ENCODE measurements at places on chromosomes 13 and 19. TPM values are rescaled to one million over a fixed set of nuclear protein-coding genes. Genes with fewer than 3 reads are reported as not detected.

GRCh38 chr19:18480006-18480691 is 41.7 kb downstream of the ELL start:
- no peaks in the 10 kb centered on the region for H3K36me3 ChIP-seq
- peak overlapping the region; percentile 73 for H3K27ac ChIP-seq
- H3K4me1 ChIP-seq = peaks cover 10% of the 10 kb centered on the region
- H3K27me3 ChIP-seq = no peaks in the 10 kb centered on the region
- DNase-seq = no peak
- H3K4me3 ChIP-seq = no peak overlapping the region

The PDE4A gene
- total RNA-seq = 12.3 TPM

The ZNF587 gene
- 15.7 TPM for total RNA-seq

The DLL3 gene
- total RNA-seq = not detected

The CEACAM7 gene
- total RNA-seq = 4.2 TPM

- no peaks in the 10 kb centered on the region for H3K36me3 ChIP-seq
- no peaks in the 10 kb centered on the region for H3K27me3 ChIP-seq
- no peaks in the 10 kb centered on the region for H3K4me1 ChIP-seq
- DNase-seq = no peak
- H3K4me3 ChIP-seq = no peak overlapping the region
Observed at GRCh38 chr13:70788074-70788473, 679.8 kb upstream of the KLHL1 start.

GRCh38 chr19:44869733-44870470 is 21.2 kb upstream of the TOMM40 start:
- DNase-seq = peak; percentile 27
- H3K4me3 ChIP-seq = no peak overlapping the region
- no peaks in the 10 kb centered on the region for H3K4me1 ChIP-seq
- peak overlapping the region; percentile 48 for H3K27ac ChIP-seq
- no peaks in the 10 kb centered on the region for H3K36me3 ChIP-seq

GRCh38 chr19:48671446-48671995 is 1.3 kb downstream of the NTN5 start:
- no peak for DNase-seq
- peaks cover 4% of the 10 kb centered on the region for H3K4me1 ChIP-seq
- H3K27me3 ChIP-seq = no peaks in the 10 kb centered on the region

- no peaks in the 10 kb centered on the region for H3K27me3 ChIP-seq
- H3K4me1 ChIP-seq = peaks cover 16% of the 10 kb centered on the region
- peak overlapping the region; percentile 63 for H3K27ac ChIP-seq
- no peak overlapping the region for H3K4me3 ChIP-seq
- no peaks in the 10 kb centered on the region for H3K36me3 ChIP-seq
- DNase-seq = no peak
Observed at GRCh38 chr13:33208290-33209220, 77.0 kb downstream of the STARD13 start.

DNA sequence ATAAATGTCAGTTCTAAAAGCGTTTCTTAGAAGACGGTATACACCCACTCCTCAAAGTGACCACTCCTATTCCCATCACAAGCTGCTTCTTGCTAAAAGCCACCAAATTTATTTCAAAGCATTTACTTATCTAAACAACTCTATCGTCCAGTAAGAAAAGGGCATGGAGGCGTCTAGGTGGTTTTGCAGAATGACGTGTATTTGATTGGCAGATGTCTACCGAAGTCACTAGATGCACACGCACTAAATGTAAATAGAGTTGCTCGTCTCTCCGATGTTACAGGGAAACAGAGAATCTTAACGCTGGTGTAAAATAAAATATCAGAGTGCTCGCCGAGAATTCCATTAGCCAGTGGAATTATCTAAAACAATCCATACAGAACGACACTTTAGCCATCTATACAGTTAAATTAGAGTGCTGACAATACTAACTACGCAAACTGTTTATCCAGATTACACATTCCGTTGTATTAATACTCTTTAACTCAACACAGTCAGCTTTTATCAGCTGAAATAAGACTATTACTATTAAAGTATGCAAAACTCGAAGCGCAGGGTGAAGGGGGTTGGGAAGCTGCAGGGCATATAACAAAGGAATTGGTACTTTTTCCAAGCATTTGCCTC is 1.9 kb downstream of the KLF12 start:
- DNase-seq = no peak
- peak overlapping the region; percentile 82 for H3K27ac ChIP-seq
- H3K4me1 ChIP-seq = no peaks in the 10 kb centered on the region
- peak overlapping the region; percentile 93 for H3K4me3 ChIP-seq

The GPC6 gene
- 0.76 TPM for total RNA-seq

The KL gene
- total RNA-seq = 1.1 TPM

DNA sequence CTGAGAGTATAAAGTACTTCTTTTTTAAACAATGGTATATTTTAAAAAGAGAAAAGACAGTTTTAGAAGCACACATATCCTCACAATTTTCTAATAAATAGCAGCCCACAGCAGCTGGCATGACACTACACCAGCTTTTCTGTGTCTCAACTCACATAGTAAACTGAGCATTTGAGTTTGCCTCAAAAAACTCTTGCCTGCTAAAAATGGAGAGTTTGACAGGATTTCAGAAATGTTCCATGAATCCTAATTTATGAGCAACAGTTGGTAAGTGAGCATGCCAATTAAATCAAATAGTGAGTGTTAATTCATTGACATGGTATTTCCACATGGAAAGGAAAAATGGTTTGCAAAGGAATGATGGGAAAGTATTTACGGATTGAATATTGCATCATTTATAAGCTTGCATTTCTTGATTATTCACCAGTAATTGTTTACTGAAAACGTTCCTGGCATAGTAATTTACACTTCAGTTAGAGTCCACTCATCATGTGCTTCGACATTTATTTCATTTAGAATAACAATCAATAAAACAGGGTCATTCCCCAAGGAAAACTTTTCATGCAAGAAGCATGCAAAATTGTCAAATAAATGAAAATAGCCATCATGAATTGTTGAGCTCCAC is 323.0 kb downstream of the EFNB2 start:
- no peak for DNase-seq
- no peak overlapping the region for H3K4me3 ChIP-seq
- H3K27me3 ChIP-seq = no peaks in the 10 kb centered on the region
- H3K4me1 ChIP-seq = no peaks in the 10 kb centered on the region

DNA sequence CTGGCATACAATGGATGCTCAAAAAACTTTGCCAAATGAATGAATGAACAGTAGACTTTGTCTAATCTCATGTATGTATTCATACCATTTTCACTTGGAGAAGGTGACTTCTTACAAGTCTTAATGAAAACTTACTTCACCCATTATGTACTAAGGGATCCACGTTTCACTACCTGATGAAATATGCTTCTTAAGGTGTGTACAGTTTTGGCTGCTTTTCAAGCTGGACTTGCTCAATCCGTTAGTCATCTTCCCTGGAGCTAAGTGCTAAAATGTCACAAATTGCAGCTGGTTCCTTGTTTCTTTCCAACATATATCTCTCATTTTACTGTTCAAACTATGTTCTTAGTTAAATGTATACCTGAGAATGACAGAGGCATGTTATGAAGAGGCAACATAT is 4.2 kb upstream of the CCNA1 start:
- no peaks in the 10 kb centered on the region for H3K36me3 ChIP-seq
- no peak overlapping the region for H3K4me3 ChIP-seq
- H3K4me1 ChIP-seq = peaks cover 7% of the 10 kb centered on the region
- DNase-seq = no peak

- no peaks in the 10 kb centered on the region for H3K4me1 ChIP-seq
- H3K27me3 ChIP-seq = peaks cover 3% of the 10 kb centered on the region
- no peak overlapping the region for H3K4me3 ChIP-seq
Observed at GRCh38 chr13:66491251-66491650, 738.9 kb downstream of the PCDH9 start.

DNA sequence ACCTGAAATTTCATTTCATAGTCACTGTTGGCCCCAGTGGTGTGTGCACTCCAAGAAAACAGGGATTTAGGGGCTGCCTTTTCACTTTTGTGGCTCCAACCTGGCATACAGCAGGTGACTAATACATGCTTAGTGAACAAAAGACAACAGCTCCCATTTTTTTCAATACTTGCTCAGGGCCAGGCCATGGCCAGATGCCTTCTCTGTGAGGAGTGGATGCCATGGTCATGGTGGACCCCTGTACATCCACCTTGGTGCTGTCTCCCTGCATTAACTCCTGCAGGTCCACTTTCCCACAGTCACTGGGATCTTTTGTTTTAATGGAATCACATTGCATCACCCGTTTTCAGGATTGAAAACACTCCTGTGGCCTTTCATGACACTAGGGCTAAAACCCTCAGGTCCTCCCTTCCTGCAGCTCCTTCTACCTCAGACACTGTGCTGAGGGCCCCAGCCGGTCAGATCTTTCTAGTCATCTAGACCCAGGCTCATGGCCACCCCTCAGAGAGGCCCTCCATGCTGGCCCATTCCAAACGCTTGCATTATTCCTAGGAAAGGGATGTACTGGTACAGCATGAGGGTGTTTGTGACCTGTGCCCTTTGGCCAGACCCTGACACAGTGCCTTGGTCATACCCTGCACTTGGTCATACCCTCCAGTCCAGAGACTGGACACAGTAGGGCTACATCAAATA is 1.2 kb upstream of the TMEM147 start:
- H3K36me3 ChIP-seq = no peaks in the 10 kb centered on the region
- no peak for DNase-seq
- H3K4me1 ChIP-seq = peaks cover 4% of the 10 kb centered on the region
- H3K27ac ChIP-seq = no peak overlapping the region
- H3K4me3 ChIP-seq = peak overlapping the region; percentile 73
- no peaks in the 10 kb centered on the region for H3K27me3 ChIP-seq

DNA sequence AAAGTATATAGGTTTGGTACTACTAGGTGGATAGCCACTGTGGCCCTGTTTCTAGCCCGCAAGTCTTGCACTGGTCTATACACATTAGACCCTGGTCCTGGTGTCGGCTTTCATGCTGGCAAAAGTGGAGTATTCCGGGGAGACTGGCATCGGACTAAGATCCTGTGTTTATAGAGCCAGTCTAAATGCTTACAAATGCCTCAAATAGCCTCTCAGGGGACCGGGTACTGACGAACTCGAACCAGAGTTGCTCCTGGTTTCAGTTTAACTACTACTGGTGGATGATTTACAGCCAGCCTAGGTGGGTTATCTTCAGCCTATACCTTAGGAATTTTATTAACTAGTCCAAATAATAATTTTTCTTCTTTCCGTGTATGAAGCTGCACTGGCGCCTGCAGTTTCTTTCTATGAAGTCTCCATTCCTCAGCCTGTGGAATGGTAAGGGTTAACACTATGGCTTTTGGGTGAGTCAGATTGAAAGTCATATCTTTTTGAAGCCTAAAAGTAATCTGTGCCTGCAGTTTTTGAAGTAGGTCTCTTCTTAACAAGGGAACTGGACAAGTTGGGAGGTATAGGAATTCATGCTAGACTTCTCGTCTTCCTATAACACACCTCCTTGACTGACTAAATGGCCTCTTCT is 51.3 kb downstream of the OR10H4 start:
- no peak for DNase-seq
- H3K4me3 ChIP-seq = no peak overlapping the region
- no peaks in the 10 kb centered on the region for H3K27me3 ChIP-seq
- no peaks in the 10 kb centered on the region for H3K4me1 ChIP-seq

The ZNF132 gene
- 2.0 TPM for total RNA-seq

The IGFL3 gene
- not detected for total RNA-seq

GRCh38 chr19:13097463-13098258 is 5.0 kb downstream of the LYL1 start:
- H3K27me3 ChIP-seq = no peaks in the 10 kb centered on the region
- H3K36me3 ChIP-seq = peaks cover 10% of the 10 kb centered on the region
- no peak overlapping the region for H3K27ac ChIP-seq

The ARL11 gene
- 0.06 TPM for total RNA-seq

GRCh38 chr13:29771247-29771646 is 79.2 kb downstream of the UBL3 start:
- no peaks in the 10 kb centered on the region for H3K4me1 ChIP-seq
- no peak overlapping the region for H3K4me3 ChIP-seq
- no peak overlapping the region for H3K27ac ChIP-seq
- no peaks in the 10 kb centered on the region for H3K27me3 ChIP-seq
- H3K36me3 ChIP-seq = peaks cover 3% of the 10 kb centered on the region

The SAMD1 gene
- total RNA-seq = 24.3 TPM

DNA sequence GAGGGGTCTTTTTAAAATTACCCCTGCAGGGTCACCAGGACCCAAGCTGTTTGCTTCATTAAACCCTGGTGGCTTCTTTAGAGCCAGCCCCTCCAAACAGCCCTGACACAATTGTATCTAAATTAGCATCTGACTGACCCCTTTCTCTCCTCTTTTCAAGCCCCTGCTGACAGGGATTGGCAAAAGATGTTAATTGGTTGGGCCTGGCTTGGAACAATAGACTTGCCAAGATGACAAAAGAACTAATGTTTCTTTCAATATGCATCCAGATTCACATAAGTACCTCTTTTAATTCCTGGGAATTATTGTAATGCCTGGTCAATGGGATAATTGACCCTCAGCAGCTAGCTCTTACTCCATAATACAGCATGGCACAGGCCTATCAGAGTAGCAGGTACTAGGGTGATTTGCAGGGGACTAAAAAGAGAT is 140.8 kb downstream of the SHISA2 start:
- no peaks in the 10 kb centered on the region for H3K4me1 ChIP-seq
- no peaks in the 10 kb centered on the region for H3K27me3 ChIP-seq
- DNase-seq = no peak
- no peaks in the 10 kb centered on the region for H3K36me3 ChIP-seq
- H3K4me3 ChIP-seq = no peak overlapping the region

DNA sequence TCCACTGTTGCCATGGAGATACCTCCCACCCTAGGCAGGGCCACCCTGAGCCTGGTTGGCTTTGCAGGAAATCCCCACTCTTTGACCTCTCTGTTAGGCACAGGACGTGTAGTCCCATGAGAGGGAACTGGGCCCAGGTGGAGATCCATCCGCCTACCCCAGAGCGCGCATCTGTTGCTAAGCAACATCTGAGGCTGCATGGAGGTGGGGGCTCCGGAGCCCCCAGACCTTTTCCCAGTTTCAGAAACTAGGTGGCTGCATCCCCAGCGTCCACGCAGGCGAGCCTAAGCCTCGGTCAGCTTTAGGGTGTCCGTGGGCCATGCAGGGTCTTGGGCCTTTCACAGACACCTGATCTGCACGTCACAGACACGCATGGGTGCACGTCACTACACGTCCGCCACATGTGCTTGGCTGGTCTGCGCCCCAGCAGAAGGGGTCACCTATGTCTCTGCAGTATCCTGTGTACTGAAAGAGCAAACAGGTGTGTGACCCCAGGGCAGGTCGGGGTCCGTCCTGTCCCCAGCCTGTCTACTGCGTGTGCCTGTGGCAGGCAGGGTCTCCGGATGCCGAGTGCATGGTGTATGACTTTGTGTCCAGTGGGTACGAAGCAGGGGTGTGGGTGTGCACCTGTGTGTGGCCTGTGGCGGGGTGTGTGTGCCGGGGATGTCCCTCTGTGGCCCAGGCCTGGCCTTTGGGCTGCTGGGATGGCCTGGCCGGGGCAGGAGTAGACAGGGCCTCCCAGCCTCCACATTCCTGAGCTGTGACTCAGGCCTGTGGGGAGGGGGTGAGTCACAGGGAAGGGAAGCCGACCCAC is 4.1 kb upstream of the CIRBP start:
- no peaks in the 10 kb centered on the region for H3K27me3 ChIP-seq
- peaks cover 40% of the 10 kb centered on the region for H3K4me1 ChIP-seq
- peak overlapping the region; percentile 72 for H3K27ac ChIP-seq
- no peaks in the 10 kb centered on the region for H3K36me3 ChIP-seq
- H3K4me3 ChIP-seq = no peak overlapping the region

The SIGLEC12 gene
- not detected for total RNA-seq

The CCL25 gene
- total RNA-seq = not detected

- H3K36me3 ChIP-seq = no peaks in the 10 kb centered on the region
- DNase-seq = no peak
- no peak overlapping the region for H3K4me3 ChIP-seq
Observed at GRCh38 chr13:51848674-51849073, 3.7 kb upstream of the TMEM272 start.

Data from pancreas (tissue), 10 donors.